ENCODE measurements at places on chromosomes 5 and 9.

- DNase-seq, result no peak
Observed at GRCh38 chr5:17304282-17304681, 86.9 kb downstream of the BASP1 start.

- peak; percentile 34 for DNase-seq
Observed at GRCh38 chr5:134503088-134503936, 22.2 kb upstream of the JADE2 start.

- DNase-seq, result no peak
Observed at GRCh38 chr9:113596616-113597320, 133.2 kb downstream of the RGS3 start.

GRCh38 chr5:2442496-2443354 lies 308.8 kb downstream of the IRX2 start:
- DNase-seq, result no peak

DNA sequence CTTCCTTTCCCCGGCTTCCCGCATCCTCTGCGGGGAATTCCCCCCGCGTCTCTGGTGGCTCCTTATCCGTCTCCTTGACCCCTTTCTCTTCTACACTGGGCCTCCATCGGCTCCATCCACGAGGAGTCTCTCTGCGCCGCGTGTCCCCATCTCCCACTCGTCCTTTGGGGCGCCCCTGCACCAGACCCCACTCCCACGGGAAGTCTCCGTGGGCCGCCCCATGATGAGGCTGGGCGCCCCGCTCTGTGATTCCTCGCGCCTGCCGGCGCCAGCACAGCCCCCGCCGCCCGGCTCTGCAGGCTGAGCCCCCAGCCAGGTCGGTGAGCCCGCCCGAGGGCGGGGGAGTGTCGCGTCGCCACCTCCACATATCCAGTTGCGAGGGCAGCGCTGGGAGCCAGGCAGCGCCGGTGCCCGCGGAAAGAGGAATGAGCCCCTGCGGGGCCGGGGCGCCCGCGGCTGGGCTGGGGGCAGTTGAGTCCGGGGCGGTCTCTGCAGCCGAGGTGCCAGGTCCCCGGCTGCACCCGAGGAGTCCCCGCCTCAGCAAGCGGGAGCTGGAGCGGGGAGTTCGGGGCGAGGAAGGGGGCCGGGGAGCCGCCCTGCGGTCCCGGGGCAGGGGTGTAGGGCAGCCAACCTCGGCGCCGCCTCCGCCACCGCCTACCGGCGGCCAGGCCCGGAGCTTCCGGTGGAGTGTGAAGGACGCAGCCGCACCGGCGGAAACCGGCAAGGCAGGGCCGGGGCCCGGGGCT lies 2.1 kb upstream of the TRAF1 start:
- peak; percentile 56 for DNase-seq

- no peak for DNase-seq
Observed at GRCh38 chr9:114114364-114114763, 15.3 kb upstream of the KIF12 start.

- no peak for DNase-seq
Observed at GRCh38 chr5:42570966-42571960, 148.0 kb downstream of the GHR start.

GRCh38 chr5:157504053-157504452 lies 44.0 kb downstream of the NIPAL4 start:
- DNase-seq, result no peak

GRCh38 chr5:172806897-172807672 lies 27.0 kb upstream of the ERGIC1 start:
- no peak for DNase-seq

- no peak for DNase-seq
Observed at GRCh38 chr9:93189369-93190132, 5.6 kb downstream of the WNK2 start.

DNA sequence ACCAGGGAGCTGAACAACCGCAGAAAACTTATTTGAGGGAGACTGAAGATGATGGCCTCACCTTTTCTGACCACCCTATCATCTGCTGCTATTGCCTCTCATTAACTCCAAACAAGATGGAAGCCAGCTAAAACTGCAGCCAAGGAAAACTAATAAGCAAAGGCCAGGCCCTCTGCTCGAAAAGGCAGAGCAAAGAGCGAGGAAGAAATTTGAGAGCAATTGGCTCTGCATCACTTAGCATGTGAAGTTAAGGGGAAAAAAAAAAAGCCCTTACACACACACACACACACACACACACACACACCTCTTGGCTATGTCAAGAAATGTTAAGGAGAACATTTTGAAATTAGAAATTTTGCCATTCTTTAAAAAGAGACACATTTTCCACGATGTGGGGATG lies 228.1 kb upstream of the CYLC2 start:
- no peak for DNase-seq

DNA sequence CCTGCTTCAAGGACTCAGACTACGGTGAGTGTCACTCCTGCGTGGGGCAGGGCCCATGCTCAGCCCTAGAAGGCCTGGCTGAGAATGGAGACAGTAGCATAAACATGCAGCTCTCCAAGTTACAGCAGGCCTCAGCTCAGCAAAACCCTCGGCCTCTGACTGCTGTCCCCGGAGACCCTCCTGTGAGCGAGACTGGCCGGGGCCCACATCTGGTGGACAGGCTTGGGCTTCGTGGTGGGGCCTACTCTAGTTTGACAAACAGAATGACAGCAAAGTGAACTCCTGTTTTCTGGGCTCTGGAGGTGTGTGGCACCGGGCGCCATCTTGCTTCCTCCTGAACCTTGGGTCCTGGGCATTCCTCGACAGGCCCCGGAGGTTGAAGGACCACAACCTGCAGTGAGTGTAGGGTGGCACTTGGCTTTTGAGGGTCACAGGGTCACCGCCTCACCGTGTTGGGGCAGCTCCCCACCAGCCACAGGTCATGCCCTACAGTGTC lies 97.5 kb downstream of the PHF2 start:
- DNase-seq, result peak; percentile 15

GRCh38 chr9:133713150-133713959 lies 24.8 kb downstream of the SARDH start:
- DNase-seq, result no peak

DNA sequence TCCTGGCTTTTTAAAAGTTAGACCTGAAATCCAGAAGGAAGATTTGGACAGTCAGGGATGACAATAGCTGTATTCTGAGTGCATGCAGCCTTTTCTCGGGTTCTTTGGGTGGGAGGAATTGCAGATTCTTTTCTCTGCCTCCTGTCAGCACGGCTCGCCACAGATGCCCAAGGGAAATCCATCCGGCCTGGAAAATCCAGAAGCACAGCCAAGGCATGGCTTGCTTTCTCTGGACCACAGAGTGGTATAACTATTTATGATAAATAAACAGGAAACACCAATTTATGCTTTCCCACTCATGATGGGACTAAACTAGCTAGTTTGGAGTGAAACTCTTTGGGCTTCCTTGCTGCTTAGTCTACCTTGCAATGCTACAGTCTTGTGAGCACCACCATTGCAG lies 59.1 kb downstream of the C9orf152 start:
- DNase-seq, result no peak

- no peak for DNase-seq
Observed at GRCh38 chr5:116731432-116731831, 156.8 kb upstream of the SEMA6A start.

DNA sequence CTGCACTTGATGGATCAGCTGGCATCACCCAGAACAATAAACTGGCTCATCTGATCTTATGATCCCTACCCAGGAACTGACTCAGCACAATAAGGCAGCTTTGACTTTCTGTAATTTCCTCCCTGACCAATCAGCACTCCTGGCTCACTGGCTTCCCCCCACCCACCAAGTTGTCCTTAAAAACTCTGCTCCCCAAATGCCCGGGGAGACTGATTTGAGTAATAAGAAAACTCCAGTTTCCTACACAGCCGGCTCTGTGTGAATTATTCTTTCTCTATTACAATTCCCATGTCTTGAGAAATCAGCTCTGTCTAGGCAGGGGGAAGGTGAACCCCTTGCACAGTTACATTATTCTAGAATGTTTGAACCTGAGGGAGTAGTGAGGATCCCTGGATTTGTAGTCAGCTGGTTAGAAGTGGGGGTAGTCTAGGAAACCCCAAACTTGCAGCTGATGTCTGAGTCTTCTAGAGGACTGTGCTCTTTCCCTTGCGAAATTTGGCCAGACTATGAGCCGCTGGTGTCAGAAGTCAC lies 111.7 kb upstream of the NEK6 start:
- no peak for DNase-seq

GRCh38 chr5:20248118-20248517 lies 260.1 kb upstream of the CDH18 start:
- DNase-seq, result no peak

DNA sequence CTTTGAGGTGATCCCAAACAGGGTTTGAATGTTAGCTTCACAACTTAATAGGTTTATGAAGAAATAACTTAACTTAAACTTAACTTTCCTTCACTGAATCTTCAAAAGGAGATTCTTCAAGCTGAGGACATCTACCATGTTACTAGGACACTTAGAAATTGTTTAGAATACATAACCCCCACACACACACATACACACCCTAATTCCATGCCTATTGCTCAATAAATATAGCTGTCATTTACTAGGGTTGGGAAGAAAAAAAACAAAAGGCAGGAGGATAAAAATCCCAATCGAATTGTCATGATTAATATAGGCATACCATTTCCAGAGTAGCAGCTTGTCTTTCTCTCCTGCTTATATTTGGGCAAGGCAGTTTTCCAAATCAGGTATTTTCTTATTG lies 68.3 kb downstream of the ALDH1A1 start:
- DNase-seq, result no peak

DNA sequence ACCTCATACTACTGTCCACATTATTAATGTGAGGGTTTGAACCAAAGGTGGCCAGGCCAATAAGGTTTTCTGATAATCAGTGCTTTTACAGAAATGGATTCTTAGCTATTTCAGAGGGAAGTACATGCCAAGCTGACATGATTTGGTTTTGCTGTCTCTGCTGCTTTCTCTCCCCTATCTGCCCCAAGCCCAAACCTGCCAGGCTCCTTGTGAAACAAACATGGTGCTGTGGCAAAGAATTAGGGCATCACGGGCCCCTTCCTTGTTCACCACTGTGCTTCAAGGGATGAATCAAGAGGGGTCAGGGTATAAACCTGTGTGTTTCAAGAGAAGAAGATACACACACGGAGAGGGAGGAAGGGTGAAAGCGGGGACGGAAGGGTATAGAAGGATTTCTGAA lies 41.3 kb upstream of the SMU1 start:
- DNase-seq, result no peak

DNA sequence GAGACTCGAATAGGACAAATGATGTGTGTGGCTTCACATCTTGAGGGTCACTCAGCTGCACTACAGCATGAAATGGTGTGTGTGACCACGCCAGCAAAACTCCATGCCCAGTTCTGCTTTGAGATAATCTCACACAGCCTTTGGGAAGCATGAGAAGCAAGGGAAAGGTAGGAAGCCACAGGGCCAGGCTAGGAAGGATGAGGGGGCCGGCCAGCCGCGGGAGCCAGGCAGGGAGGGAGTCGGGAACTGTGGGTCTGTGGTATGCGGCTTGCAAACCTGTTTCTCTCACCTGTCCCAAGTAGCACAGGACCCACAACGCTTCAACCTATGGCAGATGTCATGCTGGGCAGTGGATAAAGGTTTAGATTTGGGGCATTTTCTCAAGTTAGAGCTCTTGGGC lies 142.0 kb downstream of the HSPA4 start:
- no peak for DNase-seq

- no peak for DNase-seq
Observed at GRCh38 chr9:98580956-98581355, 127.8 kb downstream of the GABBR2 start.

GRCh38 chr5:134100283-134101091 lies 14.0 kb upstream of the TCF7 start:
- DNase-seq, result peak; percentile 45

- no peak for DNase-seq
Observed at GRCh38 chr5:123116058-123116457, 27.0 kb downstream of the PRDM6 start.

GRCh38 chr5:179994583-179995323 lies 76.8 kb downstream of the RNF130 start:
- no peak for DNase-seq

GRCh38 chr5:132389585-132390286 lies 20.2 kb downstream of the SLC22A5 start:
- DNase-seq, result no peak

GRCh38 chr9:89243296-89244061 lies 64.9 kb upstream of the SHC3 start:
- no peak for DNase-seq

- DNase-seq, result no peak
Observed at GRCh38 chr5:112779531-112779930, 41.8 kb downstream of the APC start.

DNA sequence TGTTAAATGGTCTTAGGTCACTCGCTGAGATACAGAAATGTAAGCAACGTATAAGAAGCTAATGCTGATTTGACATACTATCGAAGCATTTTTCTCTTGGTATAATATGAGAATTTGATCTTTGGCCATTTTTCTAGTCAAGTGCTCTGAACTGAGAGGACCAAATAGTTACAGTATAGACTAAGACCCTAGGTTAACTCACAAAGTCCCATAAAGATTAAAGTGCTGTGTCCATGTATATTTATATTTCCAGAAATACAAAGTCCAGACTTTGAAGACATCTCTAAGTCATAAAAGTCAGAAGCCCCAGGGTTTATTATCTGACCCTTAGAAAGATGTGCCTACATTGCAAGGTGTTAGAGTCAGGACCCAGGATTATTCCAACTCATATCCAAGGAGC lies 752.4 kb upstream of the COX7C start:
- no peak for DNase-seq

DNA sequence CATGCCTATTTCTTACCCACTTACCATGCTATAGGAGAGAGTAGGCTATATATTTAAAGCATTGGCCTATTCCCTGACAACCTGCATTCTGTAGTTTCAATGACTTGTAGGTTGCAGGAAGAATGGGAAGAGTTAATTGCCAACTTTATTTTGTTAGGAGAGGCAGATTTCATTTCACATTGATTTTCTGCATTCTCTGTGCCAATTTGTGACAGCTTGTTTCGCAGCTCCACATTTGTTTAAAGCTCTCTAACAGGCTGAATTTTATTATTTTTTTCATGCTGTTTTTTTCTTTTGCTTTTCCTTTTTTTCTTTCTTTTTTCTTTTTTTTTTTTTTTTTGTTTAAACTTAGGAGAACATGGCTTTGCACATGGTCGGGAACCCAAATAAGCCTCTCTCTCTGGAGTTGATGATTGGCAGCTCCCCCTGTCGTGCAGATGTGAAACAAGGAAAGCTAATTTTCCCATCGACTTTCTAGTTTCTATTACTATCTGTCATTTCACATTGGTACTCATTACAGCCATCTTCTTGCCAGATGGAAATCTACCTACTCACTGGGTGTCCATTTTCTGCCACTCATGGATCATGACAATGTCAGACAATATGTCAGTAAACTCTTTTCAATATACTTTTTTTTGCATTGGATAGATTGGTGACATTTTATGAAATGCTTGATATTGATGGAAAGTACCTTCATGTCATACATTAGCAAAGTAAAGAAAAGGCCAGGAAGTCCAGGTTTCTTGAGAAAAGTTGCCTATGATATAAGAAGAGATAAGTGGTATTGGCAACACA lies 223.2 kb downstream of the KCTD16 start:
- no peak for DNase-seq

GRCh38 chr5:158995694-158996173 lies 104.0 kb downstream of the EBF1 start:
- no peak for DNase-seq

GRCh38 chr5:142095651-142096330 lies 12.8 kb upstream of the NDFIP1 start:
- no peak for DNase-seq

Measured in SK-N-SH (cell line).